ENCODE measurements at places on chromosomes 2 and 18.

DNA sequence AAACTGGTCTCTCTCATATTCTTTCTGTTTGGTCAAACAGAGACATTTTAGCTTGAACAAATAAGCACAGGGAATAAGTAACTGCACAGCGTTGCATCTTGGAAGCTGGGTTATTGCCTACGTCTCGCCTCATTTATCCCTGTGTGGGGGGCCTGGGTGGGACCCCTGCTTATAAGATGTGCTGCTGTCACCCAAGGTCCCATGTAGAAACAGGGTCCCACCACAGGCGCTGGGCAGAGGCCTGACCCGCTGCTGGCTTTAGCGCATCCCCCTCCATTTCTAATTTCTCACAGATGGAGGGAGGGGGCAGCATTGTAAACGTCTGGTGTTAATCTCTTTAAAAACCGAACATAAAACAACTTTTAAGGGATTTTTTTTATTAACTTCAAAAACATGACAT, 207.8 kb downstream of the HDAC4 start:
- DNase-seq = no peak

DNA sequence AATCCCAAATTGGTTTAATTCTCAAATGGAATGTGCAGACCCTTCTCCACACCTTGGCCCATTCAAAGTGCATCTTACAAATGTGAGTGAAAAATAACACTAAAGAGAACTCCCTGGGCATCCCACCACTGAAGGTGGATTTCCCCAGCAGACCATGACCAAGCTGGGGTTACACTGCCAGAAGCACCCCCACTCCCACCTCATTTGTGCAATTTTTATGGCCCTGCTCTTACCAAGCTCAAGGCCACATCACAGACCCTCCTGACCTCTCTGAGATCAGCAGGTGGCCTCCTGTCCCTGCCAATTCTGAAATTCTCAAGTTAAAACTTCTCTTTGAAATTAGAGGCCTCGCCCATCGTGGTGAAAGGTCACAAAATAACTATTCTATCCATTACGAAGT, 21.6 kb downstream of the SIGLEC15 start:
- DNase-seq = no peak

DNA sequence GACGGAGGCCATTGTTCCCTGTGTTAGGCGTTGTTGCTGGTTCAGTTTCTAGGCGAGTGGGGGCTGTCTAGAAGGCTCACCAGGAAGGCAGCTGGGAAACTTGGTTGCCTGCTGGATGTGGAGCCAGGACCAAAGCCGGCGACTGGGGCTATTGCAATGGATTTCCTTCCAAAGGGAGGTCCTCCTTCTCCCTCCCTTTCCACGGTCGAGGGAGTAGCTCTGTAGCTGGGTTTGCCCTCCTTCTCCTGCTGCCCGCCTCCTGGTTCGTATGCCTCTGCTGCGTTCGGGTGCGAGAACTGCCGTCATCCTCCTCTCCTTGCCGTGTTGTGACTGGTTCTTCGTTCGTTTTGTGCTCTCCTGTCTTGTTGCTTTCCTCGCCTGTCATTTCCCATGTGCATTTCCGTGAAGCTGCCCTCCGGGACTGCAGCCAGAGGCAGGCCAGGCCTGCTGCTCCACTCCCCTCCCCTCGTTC, 203.4 kb downstream of the NEDD4L start:
- peak; percentile 17 for DNase-seq

DNA sequence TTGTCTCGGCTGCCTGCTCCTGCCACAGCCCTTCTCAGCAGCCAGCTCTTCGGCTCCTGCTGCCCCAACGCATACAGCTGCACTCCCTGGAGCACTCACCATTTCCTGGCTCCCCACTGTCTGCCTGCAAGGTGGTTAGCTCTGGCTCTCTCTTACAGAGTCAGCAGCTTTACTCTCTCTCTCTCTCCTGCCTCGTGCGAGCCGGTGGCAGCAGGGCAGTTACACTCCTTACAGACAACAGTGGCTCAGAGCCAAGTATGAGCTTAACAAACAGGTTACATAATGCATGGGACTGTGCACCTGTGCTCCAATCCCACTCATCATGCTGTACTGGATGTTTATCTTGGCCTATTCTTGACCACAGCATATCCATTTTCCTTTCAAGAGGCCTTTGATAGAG, 47.4 kb upstream of the DNAJC10 start:
- DNase-seq = no peak

DNA sequence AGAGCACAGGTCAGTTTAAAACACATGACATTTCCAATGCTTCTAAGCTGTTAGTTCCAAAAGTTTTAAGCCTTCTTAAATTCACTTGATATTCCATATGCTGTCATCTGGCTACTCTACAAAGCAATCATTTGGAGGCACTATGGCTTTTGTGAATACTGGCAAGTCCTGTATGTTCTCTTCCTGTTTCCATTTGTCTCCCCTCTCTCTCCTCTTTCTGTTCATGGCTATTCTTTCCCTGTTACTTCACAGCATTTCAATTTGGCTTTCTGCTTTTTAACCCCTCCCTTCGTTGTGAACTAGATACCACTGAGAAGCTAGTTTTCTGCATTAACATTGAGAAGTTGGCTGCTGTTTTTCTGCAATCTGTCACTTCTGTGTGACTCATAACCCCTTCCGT, 1337.2 kb upstream of the CELF4 start:
- DNase-seq = no peak

GRCh38 chr2:85997017-85997970, 108.4 kb downstream of the POLR1A start:
- DNase-seq = no peak

GRCh38 chr2:46171411-46171953, 125.7 kb upstream of the EPAS1 start:
- peak; percentile 94 for DNase-seq

- DNase-seq = no peak
Observed at GRCh38 chr2:236785611-236786057, 216.0 kb downstream of the ACKR3 start.

GRCh38 chr2:105301646-105302045, 27.9 kb downstream of the TGFBRAP1 start:
- no peak for DNase-seq

GRCh38 chr2:150572961-150573395, 85.5 kb upstream of the RND3 start:
- DNase-seq = no peak

- no peak for DNase-seq
Observed at GRCh38 chr18:50734886-50735285, 84.9 kb downstream of the MRO start.

- DNase-seq = no peak
Observed at GRCh38 chr2:232431705-232432590, 24.0 kb upstream of the ALPI start.

- no peak for DNase-seq
Observed at GRCh38 chr2:106176446-106177099, 17.5 kb downstream of the UXS1 start.

DNA sequence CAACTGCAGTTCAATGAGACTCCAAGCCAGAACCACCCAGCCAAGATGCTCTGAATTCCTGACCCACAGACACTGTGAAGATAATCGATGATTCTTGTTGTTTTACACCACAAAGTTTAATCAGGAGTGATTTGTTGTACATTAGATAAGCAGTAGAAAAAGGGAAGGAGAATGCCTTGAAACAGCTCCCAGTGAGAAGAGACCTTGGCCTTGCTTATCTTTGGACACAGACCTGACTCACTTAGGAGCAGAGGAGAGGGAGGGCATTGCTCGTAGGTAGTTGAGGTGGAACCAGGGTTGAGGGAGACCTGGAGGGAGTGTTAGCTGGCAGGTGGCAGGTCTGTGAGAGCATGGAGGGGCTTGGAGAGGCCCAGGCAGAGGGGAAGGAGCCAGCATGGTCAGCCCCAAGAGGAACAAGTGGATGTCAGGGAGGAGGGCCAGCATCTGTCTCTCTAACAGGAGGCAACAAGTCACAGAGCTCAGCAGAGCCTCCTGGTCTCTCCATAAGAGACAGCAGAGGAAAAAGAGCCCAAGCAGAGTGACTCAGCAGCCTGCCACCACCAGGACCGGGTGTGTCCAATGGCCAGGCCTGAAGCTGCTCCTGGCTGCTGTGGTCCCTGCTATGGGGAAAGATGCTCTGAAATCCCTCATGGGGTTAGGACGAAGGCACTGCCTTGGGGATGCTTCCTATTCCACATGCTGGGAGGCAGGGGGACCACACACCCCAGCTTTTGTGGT, 161.6 kb upstream of the CAPN13 start:
- no peak for DNase-seq

GRCh38 chr2:111221701-111222100, 101.0 kb downstream of the BCL2L11 start:
- DNase-seq = no peak

DNA sequence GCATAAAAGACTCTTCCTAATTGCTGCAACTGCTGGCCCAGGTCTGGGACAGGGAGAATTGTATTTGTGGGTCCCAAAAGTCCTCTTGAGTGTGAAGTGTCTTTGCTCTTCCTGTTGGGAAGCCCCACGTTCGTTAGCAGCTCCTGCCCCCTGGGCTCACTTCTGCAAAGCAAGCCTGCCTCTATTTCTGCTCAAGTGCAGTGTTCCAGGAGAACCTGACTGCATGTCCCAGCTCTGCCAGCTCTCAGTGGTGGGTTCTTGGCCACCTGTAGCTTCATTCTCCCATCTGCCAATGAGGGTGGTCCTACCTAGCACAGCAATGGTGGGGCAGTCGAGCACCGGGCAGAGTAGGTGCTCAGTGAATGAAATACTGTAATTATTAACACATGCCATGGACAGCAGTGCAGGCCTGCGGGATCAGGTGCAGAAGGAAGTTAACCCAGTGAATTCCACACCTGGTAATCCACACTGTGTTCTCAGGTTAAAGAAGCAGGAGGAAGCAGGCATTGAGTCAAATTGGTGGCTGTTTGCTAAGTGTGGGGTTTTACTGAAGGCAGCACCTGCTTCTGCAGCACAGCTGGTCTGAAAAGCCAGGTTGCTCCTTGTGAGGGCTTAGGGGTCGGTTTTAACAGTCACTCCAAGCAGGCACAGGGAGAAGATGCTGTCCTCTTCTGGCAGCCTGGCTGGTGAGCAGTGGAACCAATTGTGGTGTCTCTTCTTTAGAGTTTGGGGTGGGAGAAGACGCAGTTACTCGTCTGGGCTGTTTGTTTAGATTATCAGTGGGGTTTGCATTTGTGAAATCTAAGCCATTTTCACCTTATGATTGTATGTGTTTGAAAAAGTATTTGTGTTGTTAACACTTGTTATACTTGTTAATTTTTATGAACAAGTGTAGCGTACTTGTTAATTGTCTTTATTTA, 54.3 kb downstream of the DGKD start:
- no peak for DNase-seq

DNA sequence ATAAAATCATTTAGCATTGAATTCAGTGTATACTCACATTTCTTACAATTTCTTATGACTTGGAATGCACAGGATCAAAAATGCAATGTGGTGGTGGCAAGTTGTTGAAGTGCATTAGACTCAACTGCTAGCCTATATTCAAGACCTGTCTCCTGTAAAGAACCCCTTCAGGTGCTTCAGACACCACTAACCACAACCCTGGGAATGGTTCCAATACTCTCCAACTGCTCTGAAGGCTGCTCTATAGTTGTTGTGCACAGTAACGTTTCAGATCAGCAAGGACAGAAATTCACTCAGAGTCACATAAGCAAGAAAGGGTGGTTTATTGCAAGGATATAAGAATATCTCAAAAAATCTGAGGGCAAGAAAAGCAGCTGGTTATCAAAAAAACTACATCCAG, 6.5 kb downstream of the GKN1 start:
- no peak for DNase-seq

DNA sequence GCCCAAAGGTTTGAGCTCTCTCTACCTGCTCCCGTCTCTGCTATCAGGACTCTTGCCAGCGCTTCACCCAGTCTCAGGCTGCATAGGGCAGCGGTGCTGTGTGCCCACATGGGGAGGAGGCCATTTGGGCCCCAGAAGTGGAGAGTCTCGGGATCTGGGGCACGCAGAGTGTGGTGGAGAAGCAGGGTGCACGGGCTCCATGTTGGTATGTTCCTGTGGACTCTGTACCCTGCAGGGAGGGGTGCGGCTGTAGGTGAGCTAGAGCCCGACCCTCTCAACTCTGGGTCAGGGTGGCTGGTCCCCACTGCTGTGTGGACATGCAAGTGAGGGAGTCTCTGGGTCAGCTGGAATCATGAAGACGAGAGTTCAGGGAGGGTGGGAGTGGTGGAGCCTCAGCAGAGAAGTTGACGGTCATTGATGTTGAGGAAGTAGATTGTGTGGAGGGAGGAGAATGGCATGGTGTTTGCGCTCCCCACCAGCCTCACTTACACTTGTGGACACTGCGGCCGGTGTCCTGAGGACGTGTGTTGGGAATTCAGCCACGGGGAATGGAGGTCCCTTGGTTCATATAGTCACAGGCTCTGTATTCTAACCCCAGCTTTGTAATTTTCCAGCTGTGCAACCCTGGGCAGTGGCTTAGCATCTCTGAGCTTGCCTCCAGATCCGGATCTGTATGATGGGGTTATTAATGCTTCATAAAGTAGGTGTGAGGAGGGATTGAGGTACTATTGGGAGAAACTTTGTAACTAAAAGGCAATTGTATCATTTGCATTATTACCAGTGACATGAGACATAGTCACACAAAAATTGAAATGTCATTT, 840 bp upstream of the PSD4 start:
- no peak for DNase-seq

GRCh38 chr2:219249203-219249980, 3.7 kb upstream of the TUBA4B start:
- peak; percentile 96 for DNase-seq

- DNase-seq = no peak
Observed at GRCh38 chr18:59328683-59329082, 10.2 kb upstream of the CPLX4 start.

GRCh38 chr2:47310801-47311560, 92.0 kb upstream of the MSH2 start:
- no peak for DNase-seq

DNA sequence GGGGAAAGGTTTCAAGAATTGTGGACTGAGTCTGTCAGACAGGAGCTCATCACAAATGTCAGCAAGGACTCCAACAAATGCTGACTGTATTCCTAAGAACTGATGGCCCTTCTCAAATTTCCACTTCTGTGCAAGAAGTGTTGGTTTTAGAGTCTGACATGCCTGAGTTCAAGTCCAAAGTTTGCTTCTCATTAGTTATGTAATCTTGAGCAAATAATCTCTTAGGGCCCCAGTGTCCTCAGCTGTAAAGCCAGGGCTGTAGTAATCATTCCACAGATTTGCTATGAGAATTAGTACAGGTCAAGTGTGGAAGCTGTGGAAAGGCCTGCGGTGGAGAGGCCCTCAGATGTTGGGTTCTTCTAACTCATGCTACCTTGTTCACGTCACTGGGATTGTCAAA, 23.9 kb downstream of the MEP1B start:
- no peak for DNase-seq

GRCh38 chr2:39902103-39902502, 123.0 kb upstream of the THUMPD2 start:
- no peak for DNase-seq

DNA sequence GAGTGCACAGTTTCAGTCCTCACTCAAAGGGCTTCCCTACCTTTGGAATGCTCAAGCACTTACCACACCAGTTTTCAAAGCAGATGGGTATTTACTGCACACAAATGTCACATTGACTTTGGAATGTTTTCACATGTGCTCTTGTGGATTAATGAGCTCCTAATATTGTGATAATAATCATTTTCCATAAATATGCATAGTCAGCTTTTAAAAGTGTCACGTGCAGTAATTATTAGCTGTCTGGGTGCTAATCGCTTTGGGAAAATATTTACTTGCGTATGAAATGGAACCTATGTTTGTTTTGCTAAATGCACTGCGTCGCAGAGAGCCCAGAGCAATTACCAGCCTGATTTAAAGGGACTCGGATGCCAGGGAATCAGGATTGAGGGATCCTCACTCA, 229.3 kb downstream of the SMAD2 start:
- DNase-seq = no peak
